ENCODE measurements at places on chromosomes 1 and 21. TPM values are rescaled to one million over a fixed set of nuclear protein-coding genes. Genes with fewer than 3 reads are reported as not detected.

- DNase-seq, result peak; percentile 12
Observed at GRCh38 chr1:31793586-31794285, 22.1 kb downstream of the SPOCD1 start.

DNA sequence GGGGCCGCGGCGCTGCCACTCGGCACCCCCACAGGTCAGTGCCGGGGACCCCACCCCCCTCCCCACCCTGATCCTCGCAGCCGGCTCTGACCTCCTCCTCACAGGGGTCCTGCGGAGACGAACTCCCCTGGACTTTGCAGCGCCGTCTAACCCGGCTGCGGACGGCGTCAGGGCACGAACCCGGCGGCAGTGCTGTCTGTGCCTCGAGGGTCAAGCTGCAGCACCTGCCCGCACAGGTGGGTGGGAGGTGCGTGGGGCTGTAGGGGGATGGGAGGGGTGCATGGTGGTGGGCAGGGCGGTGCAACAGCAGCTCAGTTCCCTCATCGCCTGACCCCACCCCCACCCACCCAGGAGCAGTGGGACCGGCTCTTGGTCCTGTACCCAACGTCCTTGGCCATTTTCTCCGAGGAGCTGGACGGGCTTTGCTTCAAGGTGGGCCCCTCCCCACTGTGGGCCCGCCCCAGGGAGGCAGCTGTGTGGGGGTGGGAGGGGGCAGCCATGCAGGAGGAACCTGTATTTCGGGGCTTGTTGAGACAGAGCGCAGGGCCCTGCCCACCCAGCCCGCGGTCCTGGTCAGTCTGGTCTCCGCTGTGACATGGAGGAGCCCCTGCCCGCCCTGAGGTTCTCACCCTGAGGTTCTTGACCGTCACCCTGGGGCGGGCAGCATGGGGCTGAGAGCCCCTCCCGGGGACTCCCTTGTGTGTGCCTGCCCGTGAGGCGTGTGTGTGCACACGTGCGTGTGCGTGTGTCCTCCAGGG, 4.9 kb downstream of the PLEKHN1 start:
- DNase-seq, result no peak

DNA sequence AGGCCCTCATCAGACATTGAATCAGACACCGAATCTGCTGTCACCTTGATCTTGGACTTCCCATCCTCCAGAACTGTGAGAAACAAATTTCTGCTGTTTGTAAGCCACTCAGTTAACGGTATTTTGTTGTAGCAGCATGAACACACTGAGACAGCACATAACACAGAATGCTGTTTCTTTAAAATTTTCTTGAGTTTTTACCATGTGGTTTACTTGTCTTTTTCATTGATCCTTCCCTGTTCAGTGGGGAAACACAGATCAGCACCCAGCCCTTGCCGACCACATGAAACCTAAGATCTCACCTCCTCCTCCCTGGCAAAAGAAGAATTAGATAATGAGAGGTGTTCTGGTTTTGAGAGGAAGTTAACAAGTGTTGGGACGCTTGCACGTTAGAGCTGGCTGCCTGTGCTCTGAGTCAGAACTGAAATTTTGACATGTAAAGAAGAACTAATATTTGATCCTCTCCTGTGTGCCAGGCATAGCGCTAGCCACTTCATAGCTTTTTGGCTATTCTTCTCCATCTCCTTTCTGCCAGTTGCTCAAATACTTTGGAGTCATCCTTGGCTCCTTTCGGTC, 179.6 kb downstream of the DHRS3 start:
- DNase-seq, result no peak

- no peak for DNase-seq
Observed at GRCh38 chr1:78060857-78061563, 15.2 kb downstream of the GIPC2 start.

DNA sequence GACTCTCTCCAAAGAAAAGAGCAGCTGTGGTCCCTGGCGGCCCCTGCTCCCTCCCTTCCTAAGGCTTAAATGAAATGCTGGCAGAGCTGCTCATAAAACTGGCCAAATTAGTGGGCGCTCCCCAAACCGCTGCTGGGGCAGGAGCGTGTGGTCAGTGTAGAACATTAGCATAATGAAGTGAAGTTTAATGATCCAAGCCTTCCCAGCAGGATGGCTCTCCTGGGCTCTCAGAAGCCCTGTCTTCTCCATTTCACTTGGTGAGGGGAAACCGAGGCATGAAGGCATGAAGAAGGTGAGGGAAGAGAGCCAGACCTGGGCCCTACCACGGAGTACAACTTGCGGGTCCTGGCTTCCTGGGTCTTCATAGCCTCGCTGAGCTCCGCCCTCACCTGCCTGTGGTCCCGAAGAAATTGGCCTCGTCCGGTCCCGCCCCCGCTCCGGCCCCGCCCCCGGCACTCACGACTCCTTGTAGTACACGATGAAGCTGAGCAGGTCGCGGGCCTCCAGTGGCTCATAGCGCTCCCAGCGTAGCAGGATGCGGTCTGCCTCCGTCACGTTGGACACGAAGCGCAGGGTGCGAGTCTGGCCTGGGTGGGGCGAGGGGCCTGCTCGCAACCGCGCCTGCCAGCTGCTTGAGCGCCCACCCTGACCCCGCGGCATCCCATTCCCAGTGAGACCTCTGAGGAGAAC, 10.3 kb downstream of the INSRR start:
- DNase-seq, result no peak

GRCh38 chr1:15448877-15449462, 7.6 kb upstream of the CELA2A start:
- DNase-seq, result no peak

DNA sequence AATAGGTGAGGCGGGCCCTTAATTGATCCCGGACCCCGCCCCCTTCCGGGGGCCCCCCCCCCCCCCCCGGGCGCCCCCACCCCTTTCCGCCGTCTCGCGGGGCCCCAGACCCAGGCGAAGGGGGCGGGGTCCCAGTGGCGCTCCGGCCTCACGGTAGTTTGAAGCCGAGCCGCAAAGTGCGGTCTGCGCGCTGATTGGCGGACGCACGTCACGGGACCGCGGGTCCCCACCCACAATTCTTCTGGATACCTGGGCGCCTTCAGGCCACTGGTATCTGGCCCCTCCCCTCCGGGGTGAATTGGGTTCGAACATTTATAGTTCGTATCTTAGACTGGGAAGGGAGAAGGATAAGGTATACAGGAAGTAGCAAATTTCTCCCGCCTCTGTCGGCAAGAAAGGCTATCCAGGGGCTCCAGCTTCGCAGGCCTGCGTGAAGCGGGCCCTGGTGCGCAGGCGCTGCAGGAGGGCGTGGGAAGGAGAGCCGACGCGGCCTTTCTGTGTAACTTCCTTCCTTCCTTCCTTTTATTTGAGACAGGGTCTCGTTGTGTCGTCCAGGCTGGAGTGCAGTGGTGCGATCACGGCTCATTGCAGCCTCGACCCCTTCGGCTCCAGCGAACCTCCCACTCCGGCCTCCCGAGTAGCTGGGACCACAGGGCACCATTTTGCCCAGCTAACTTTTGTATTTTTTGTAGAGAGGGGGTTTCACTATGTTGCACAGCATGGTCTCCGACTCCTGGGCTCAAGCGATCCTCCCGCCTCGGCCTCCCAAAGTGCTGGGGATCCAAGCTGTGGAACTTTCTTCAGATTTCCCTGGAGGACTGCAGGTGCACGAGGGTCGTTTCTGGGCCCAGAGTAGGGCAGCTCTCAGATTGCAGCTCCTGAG, 564 bp upstream of the HMGN1 start:
- DNase-seq, result peak; percentile 98

DNA sequence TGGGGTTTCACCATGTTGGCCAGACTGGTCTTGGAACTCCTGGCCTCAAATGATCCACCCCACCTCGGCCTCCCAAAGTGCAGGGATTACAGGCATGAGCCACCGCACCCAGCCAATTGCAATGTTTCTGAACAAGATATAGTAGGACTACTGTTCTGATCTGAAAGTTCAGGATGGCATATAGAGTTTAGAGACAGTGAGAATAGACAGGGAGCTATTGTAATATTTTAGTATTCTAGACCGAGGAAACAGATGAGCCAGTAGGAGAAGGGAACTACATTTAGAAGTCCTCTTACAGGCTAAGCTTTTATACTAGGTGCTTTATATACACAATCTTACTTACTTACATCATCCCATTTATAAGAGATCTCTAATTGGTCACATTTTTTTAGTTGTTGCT, 33.1 kb downstream of the SOAT1 start:
- no peak for DNase-seq

DNA sequence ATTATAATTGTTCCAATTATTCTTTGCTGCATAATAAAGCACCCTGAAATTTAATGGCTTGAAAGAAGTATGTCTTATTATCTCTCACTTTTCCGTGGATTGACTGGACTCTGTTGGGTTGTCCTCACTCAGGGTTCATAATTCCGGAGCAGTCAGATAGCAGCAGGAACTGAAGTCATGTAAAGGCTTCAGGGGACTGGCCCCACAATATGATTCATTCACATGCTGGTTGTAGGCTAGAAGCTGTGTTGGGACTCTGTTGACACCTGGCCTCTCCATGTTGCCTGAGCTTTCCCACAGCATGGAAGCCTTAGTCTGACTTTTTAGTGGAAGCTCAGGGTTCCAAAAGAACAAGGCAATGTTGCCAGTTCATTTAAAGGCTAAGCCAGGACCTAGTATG, 367.1 kb upstream of the ADGRL2 start:
- no peak for DNase-seq

DNA sequence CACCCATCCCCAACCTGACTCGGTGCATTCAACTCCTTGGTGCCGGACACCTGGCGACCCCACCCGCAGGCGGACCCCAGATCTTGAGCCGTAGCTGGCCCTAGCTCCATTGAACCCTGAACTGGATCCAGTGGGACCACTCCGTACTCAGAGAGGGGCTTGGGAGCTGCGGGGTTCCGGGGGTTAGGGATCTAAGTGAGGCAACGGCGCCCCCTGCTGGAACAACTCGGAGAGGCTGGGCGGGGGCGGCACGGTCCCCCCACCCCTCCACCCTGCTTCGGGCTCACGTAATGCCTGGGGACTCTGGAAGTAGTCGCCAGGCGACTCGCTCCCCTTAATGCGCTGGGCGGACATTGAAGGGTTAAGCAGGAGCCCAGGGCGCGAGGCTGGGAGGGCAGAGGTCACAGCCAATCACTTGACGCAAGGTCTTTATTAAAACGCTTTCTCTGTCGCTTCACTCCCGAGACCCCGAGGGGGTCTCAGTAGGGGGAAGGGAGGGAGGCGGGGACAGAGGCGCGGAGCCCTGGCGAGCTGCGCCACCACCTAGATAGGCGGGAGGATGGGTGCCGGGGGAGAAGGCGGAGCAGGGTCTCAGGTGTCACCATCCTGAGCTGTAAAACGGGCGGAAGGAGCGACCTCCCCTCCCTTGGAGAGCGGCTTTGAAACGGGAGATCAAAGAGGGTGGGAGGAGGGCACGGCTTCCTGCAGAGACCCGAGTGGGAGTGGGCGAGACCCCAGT, 704 bp upstream of the CRABP2 start:
- peak; percentile 83 for DNase-seq

DNA sequence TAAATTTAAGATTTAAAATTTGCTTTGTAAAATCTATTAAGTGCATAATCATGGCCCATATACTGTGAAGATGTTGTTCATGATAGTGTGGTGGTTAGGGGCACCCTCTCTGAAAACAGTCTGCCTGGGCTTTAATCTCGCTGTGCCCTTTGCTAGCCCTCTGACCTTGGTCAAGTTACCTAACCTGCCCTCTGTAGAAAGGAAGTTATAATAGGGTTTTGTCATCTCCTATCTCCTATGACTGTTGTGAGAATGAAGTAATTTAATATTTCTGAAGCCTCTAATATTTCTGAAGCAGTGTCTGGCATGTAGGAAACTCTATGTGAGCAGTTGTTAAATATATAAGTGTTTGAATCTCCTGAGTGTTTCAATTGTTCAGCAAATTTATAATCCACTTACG, 116.6 kb upstream of the IVNS1ABP start:
- no peak for DNase-seq

- DNase-seq, result no peak
Observed at GRCh38 chr1:61047061-61047460, 35.3 kb upstream of the NFIA start.

DNA sequence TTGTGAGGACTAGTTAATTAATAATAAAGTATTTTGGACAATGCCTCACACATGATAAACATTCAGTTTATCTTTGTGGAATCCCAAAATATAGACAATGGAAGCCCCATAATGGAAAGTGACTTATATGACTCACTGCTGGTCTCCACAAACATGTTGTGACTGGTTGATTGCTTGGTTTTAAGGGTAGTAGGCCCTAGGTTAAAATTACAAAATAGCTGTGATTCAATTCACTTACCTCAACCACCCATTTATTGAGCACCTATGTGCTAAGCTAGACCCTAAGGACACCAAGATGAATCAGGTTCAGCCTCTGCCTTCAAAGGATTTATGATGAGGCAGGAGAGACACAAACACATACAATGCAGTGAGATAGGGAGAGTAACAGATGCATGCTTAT, 42.4 kb downstream of the KANK4 start:
- DNase-seq, result no peak

GRCh38 chr1:154669464-154670282, 61.7 kb upstream of the ADAR start:
- DNase-seq, result peak; percentile 51

DNA sequence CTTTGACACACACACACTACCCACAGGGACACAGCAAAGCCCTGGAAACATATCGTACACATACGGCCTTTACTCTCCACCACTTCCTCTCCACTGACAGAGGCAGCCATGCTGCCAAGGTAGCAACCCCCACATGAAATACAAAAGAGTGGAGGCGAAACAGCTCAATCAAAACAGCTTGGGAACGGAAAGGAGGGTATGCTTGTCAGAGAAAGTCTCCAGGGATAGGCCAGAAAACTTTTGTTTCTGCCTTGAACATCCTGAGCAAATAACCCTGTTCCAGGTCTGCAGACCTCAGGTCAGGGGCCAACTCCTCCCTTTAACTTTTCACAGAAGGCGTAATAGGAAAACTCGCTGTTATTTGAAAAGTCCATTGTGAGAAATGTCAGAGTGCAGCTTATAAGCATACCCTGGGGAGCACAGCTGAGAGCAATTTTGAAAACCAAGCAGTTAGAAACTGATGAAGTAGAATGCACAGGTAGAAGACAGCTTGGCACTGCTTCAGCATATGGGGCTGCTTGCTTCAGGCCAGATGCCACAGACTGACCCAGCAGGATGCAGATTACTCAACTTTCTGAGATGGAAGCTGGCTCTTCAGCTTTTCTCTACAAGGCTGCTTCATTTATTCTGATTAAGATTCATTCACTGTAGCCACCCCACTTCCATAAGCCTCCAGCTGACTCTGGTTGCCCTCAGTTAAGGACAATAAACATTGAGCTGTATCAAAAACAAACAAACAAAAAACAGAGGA, 18.0 kb downstream of the KIAA0319L start:
- DNase-seq, result no peak

DNA sequence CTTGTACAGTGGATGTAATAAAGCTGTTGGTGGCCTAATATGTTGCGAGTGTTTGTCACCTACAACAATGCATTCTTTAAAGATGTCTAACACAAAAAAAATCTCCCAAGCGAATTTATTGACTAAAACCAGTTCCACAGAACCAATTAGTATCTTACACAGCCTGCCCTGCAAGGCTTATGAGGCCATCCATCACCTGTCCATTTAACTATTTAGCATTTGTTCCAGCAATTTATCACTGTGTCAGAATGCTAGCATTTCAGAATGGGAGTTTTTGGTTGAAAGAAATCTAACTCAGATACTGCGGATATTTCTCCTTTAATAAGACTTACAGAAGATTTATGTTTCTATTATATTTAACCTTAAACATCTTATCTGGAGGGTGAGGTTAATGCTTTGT, 831.1 kb upstream of the PRMT6 start:
- no peak for DNase-seq

The ATP6V1G3 gene
- not detected for total RNA-seq

The TIE1 gene
- 10.4 TPM for total RNA-seq

The APOBEC4 gene
- total RNA-seq, result not detected

The BCL2L15 gene
- total RNA-seq, result 1.9 TPM
